Kasumi-1 (cell line): ENCODE measurements at places on chromosomes 5 and 9.

GRCh38 chr5:81826128-81826527, 75.2 kb upstream of the SSBP2 start:
- no peak for DNase-seq

DNA sequence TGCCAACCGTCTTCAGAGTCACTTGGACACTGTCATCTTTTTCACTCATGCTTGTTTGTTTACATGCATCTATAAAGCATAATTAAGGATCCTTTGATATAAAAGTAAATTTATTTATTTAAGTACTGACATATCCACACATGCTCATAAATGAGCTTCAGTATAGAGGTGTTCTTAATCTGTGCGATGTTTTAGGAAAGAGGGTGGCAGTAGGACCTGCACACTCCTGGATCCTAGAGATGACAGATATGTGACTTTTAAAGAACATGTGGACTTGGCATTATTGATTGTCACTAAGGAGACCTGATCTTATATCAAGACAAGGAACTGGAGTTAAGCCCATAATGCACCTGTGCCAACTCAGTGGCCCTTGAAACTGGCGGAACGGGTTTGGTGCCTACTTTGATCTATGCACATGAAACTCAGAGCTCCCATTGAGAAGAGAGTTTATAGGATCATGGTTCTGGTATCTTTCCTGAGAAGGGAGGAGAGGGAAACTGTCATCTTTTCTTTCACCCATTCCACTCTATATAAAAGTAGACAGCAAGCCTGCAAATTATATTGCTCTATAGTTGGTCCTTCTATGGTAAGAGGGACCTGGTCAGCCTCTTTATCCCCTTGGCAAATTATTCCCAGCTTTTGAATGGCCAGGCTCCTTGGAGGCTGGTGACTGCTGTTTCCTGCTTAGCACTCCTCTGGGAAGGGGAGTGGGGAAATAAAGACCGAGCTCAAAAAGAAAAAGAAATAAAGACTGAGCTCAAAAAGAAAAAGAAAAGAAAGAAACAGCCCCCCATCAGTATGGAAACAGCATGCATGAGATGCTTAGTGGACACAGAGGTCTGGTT, 57.8 kb upstream of the LIFR start:
- DNase-seq: no peak

- DNase-seq: peak; percentile 97
Measured at GRCh38 chr5:32027717-32028458, 146.2 kb downstream of the GOLPH3 start.

DNA sequence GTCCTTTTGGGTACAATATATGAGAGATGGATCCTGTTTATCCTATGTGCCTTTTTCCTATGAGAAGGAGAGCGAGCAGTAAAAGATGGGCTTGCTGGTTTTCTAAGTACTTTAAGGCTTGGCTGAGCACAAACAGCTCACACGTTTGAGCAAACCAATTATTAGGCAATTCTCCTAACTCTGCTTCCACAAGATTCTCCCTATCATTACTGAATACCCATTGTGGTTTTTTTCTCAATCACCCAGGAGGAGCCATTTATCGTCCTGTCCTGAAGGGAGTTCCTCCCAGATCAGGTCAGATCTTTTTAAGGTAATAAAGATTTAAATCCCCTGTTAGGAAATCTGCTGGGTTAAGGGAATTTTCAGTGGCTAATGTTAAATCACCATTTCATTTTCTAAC, 19.4 kb upstream of the C1QTNF3 start:
- no peak for DNase-seq

GRCh38 chr9:8907868-8908267, 1108.3 kb upstream of the DMAC1 start:
- DNase-seq: peak; percentile 2

GRCh38 chr5:173326501-173326960, 1.7 kb downstream of the STC2 start:
- DNase-seq: peak; percentile 38

- no peak for DNase-seq
Measured at GRCh38 chr5:41735213-41735612, 135.0 kb downstream of the OXCT1 start.

- DNase-seq: no peak
Measured at GRCh38 chr5:62167561-62168057, 138.4 kb upstream of the KIF2A start.

DNA sequence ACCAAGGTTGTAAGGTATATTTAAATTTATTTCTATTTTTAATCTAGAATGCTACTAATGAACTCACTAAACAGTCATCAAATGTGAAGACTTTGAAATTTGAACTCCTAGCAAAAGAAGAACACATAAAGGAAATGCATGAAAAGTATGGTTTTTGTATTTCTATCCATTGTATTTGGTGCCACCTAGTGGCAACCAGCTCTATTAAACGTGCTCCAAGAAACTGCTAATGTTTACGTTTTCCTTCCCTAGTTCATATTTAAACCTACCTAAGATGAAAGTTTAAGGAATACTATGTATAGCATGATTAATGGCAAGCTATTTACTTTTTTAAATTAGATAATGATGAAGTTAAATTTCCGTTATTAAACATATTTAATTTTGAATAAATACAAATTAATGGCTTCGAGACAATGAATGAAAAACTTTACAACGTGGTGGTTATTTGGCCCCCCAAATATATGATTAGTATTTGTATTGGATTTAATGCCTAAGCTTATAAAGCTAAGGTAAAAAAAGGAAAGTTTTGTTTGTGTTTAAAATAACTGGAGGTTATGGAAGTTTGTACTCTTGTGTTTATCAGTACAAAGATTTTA, 115.9 kb upstream of the SH3GL2 start:
- DNase-seq: peak; percentile 37

GRCh38 chr9:8579661-8580060, 780.1 kb upstream of the DMAC1 start:
- DNase-seq: no peak

DNA sequence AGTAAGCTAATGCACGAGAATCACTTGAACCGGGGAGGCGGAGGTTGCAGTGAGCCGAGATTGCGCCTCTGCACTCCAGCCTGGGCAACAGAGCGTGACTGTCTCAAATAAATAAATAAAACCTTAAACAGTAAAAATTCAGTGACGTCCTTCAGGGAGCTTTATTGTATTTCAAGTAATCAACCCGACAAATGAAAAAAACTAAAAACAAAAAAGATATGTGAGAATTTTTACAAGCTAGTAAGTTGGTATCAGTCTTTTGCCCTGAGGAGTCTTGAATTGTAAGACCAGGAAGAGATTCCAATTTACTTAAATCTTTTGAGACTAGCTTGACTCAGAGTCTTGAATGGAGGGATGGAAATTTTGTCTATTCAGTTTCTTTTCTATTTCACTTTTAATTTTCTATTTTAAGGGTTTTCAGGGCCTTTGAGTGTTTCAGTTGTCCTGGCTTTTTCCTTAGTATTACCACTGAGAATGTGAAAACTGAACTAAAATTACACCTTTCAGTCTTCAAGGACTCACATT, 126.0 kb upstream of the DHFR start:
- no peak for DNase-seq

GRCh38 chr9:24479361-24480059, 66.2 kb downstream of the IZUMO3 start:
- no peak for DNase-seq

DNA sequence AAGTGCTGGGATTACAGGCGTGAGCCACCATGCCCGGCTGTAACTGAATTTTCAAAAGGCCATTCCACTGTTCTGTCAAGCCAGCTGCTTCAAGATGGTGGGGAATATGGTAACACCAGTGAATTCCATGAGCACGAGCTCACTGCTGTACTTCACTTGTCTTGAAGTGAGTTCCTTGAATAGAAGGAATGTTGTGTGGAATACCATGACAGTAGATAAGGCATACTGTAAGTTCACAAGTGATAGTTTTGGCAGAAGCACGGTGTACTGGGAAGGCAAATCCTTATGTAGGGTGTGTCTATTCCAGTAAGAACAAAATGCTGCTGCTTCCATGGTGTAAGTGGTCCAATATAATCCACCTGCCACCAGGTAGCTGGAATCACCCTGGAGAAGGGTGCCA, 6.6 kb upstream of the PRXL2C start:
- DNase-seq: no peak

- no peak for DNase-seq
Measured at GRCh38 chr5:69498384-69498783, 5.8 kb downstream of the OCLN start.

DNA sequence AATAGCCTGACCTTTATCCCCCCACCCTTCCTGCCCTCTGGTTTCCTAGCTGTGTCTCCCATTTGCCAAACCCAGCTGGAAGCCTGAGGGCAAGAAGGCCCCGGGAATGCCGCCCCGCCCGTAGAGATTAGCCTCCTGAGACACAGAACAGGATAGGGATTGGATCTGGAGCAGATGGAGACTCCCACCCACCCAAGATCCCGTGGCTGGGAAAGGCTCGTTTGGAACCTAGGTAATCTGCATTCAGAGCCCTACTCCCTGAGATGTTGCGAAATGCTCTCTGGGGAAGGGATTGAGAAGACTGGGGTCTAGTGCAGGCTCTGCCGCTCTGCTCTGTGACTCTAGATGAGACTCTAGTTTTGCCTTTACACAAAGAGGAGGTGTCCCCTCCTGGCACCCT, 10.9 kb downstream of the AQP3 start:
- no peak for DNase-seq

- DNase-seq: no peak
Measured at GRCh38 chr5:66209794-66210193, 65.7 kb downstream of the SREK1 start.
